ENCODE measurements at places on chromosomes 6 and 20. TPM values are rescaled to one million over a fixed set of nuclear protein-coding genes. Genes with fewer than 3 reads are reported as not detected.

DNA sequence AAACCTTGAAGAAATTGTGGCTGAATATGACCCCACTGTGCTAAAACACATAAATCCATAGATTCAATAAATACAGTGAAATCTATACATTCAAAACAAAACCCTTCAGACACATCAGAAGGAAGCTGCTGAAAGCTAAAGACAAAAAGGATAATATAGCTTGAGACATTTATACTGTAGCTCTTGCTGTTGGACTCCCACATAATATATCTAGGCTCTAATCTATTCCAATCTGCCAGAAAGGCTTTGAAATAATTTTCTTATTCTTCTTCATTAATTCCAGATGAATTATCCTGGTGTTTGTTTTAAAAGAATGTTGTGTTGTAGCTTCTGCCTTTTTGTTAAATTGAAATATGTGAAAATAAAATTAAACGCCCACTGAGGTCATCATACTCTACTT is 454.0 kb downstream of the EYS start:
- H3K27me3 ChIP-seq: no peaks in the 10 kb centered on the region

GRCh38 chr6:147867433-147868226 is 359.1 kb downstream of the SAMD5 start:
- H3K27me3 ChIP-seq: no peaks in the 10 kb centered on the region
- H3K27ac ChIP-seq: no peak overlapping the region
- no peak for DNase-seq
- H3K4me3 ChIP-seq: no peak overlapping the region
- no peaks in the 10 kb centered on the region for H3K4me1 ChIP-seq
- H3K36me3 ChIP-seq: no peaks in the 10 kb centered on the region

GRCh38 chr6:117496383-117496990 is 14.0 kb downstream of the DCBLD1 start:
- no peak overlapping the region for H3K4me3 ChIP-seq
- DNase-seq: no peak

GRCh38 chr6:128574402-128574801 is 54.0 kb upstream of the PTPRK start:
- no peaks in the 10 kb centered on the region for H3K27me3 ChIP-seq
- no peaks in the 10 kb centered on the region for H3K4me1 ChIP-seq
- no peaks in the 10 kb centered on the region for H3K36me3 ChIP-seq

DNA sequence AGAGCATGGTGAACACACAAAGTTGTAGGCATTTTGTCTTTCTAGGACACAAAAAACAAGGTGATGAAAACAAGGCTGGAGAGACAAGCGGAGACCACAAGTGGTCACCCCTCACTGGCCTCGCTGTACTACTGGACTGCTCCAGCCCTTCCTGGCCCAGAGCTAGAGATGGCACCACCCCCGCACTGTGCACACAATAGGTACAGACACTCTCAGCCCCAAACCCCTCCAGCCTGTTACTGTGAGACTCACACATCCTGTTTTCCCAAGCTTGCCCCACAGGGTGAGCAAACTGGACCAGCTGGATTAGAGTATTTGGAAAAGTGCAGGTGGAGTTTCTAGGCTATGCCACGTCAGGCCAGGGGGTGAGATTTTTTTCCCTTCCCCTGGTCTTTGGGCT is 8.4 kb upstream of the ZSWIM1 start:
- H3K27me3 ChIP-seq: no peaks in the 10 kb centered on the region
- H3K36me3 ChIP-seq: peaks cover 6% of the 10 kb centered on the region
- H3K4me1 ChIP-seq: no peaks in the 10 kb centered on the region

GLP1R gene
- total RNA-seq: not detected

GABBR1 gene
- total RNA-seq: 40.1 TPM

DSP gene
- total RNA-seq: 21.4 TPM

COL19A1 gene
- not detected for total RNA-seq

RAET1G gene
- 1.2 TPM for total RNA-seq

All from upper lobe of right lung (tissue), 1 donor.